ENCODE measurements at places on chromosomes 1 and 21. TPM values are rescaled to one million over a fixed set of nuclear protein-coding genes. Genes with fewer than 3 reads are reported as not detected.
A peak's percentile ranks its signal among the peaks of the same experiment; 100 is the strongest.

- no peak overlapping the region for H3K4me3 ChIP-seq
- DNase-seq: no peak
- H3K27ac ChIP-seq: no peak overlapping the region
- H3K27me3 ChIP-seq: no peaks in the 10 kb centered on the region
These were observed 9.7 kb upstream of the PTGS2 start for GRCh38 chr1:186689907-186690306.

DNA sequence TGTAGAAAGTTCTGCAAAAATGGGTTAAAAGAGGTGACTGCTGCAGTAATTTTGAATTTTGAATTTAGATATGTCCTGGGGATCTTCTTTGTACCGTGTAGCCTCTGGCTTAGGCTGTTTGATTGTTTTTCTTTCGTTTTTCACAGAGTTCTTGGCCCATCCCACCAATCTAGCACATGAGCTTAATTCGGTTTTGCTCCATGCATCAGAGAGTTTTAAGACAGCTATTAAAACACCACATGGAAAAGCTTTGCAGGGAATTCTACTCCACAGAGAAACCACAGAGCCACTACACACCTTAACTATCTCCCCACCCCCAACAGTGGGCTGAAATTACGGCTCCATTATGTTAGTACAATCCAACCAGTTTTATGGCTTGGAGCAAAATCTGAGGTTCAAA is 25.5 kb downstream of the SPAG17 start:
- H3K27me3 ChIP-seq: no peaks in the 10 kb centered on the region
- H3K27ac ChIP-seq: no peak overlapping the region
- H3K4me3 ChIP-seq: no peak overlapping the region

DNA sequence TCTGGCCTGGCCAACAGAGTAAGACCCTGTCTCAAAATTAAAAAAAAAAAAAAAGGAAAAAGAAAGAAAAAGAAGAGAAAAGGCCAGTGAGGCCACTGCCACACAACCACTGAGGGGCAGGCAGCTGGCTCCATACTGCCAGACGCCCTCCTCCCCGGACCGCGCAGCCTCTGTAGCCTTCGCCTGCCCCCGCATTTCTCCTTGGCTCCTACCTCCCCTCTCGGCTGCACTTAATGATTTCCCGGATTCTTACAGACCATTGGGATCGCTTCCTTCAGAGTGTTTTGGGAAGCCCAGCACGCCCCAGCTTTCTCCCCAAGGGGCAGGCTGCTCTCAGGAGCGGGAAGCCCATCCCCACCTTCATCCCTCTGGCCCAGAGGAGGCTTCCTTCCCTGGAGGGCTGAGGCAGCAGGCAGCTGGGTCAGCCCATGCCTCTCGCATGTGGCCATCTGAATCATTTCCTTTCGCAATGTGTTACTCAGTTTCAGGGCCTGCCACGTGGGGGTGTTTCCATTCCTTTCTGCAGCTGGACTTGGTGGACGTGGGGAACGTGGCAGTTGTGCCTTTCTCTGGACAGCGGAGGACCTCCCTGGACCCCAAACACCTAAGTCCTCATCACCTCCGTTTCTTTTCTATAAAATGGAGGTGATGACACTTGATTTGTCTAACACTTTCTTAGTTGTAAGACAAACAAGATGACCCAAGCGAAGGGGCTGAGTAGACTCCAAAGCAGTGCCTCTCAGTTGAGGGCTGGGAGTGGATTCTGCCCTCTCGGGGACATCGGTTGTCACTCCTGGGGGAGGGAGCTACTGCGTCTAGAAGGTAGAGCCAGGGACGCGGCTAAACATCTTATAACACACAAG is 2.3 kb downstream of the SLC2A5 start:
- no peak overlapping the region for H3K4me3 ChIP-seq
- no peaks in the 10 kb centered on the region for H3K4me1 ChIP-seq
- H3K27ac ChIP-seq: no peak overlapping the region
- no peaks in the 10 kb centered on the region for H3K27me3 ChIP-seq

The PCP4 gene
- not detected for total RNA-seq

GRCh38 chr1:12443151-12443550 is 174.9 kb downstream of the DHRS3 start:
- no peaks in the 10 kb centered on the region for H3K36me3 ChIP-seq
- no peak overlapping the region for H3K4me3 ChIP-seq
- no peak for DNase-seq
- H3K4me1 ChIP-seq: peaks cover 26% of the 10 kb centered on the region
- no peak overlapping the region for H3K27ac ChIP-seq

The AJAP1 gene
- 0.61 TPM for total RNA-seq

DNA sequence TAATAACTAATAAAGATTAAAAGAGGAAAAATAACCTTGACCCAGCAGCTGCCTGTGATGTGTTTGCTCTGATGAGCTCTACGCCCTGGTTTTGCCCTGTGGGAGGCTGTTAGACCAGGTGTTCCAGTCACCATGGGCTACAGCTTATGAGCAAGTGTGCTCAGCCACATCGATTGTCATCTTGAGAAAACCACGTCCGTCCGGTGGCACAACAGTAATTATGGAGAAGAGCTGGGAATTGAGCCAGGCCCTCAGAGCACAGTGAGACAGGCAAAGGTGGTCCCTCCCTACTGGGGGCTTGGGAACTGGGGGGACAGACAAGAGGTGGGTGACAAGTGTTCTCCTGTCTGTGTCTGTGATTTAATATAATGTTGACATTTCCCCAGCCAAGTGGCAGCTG is 420.5 kb downstream of the MATN1 start:
- H3K27ac ChIP-seq: no peak overlapping the region
- no peaks in the 10 kb centered on the region for H3K27me3 ChIP-seq
- no peaks in the 10 kb centered on the region for H3K4me1 ChIP-seq
- H3K4me3 ChIP-seq: no peak overlapping the region
- H3K36me3 ChIP-seq: no peaks in the 10 kb centered on the region

DNA sequence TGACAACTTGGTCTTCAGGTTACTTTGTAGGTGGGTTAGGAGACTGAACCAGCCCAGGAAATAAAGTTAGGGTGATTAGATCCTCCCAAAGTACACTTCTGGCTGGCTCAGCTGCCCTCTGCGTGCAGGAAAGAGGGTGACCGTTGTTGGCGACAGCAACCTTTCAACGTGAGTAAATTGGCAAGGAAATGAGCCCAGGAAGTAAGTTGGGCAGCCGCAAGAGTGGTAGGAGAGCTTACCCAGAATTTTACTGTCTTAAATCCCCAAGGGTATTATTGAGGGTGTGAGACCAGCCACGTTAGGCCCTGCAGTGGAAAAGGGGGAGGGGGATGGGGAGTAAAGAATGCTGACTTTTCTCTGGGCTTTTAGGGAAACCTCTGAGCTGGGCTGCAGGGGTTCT is 1.6 kb downstream of the TENT5C start:
- H3K4me1 ChIP-seq: peaks cover 34% of the 10 kb centered on the region
- H3K27ac ChIP-seq: peak overlapping the region; percentile 79
- no peaks in the 10 kb centered on the region for H3K27me3 ChIP-seq
- H3K4me3 ChIP-seq: peak overlapping the region; percentile 71

GRCh38 chr1:208520438-208521099 is 276.4 kb upstream of the PLXNA2 start:
- no peaks in the 10 kb centered on the region for H3K27me3 ChIP-seq
- no peak for DNase-seq
- no peaks in the 10 kb centered on the region for H3K4me1 ChIP-seq
- H3K4me3 ChIP-seq: no peak overlapping the region
- H3K27ac ChIP-seq: no peak overlapping the region

GRCh38 chr1:43288058-43288784 is 2.8 kb upstream of the C1orf210 start:
- no peak for DNase-seq
- no peaks in the 10 kb centered on the region for H3K27me3 ChIP-seq
- H3K4me1 ChIP-seq: no peaks in the 10 kb centered on the region
- no peak overlapping the region for H3K4me3 ChIP-seq

Data from naive thymus-derived CD4-positive, alpha-beta T cell (primary cell).